ENCODE measurements at places on chromosomes 7 and 10. TPM values are rescaled to one million over a fixed set of nuclear protein-coding genes. Genes with fewer than 3 reads are reported as not detected.
A peak's percentile ranks its signal among the peaks of the same experiment; 100 is the strongest.

DNA sequence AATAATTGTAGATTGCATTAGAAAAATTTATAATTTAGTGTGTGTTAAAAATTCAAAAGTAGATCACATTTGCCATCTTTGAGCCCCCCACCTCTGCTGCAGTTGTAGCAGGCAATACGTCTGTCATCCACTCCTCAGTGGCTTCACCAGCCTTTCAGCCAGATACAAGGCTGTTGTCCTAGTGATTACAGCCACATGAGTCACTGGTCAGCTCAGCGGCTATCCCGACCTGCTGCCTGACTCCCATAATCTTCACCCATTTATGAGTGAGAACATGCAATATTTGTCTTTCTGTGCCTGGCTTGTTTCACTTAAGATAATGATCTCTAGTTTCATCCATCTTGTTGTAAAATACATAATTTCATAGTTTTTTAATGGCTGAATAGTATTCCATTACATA, 9.2 kb downstream of the OR2A5 start:
- DNase-seq = no peak

GRCh38 chr10:132833421-132834111, 47.6 kb upstream of the NKX6-2 start:
- DNase-seq = no peak

- no peak for DNase-seq
Observed at GRCh38 chr10:125158275-125158600, 2.1 kb downstream of the CTBP2 start.

GRCh38 chr10:80647173-80647833, 109.6 kb downstream of the SH2D4B start:
- no peak for DNase-seq

LIPJ gene
- 0.05 TPM for total RNA-seq

- no peak for DNase-seq
Observed at GRCh38 chr7:515628-516027, 4.0 kb downstream of the PDGFA start.

LDB3 gene
- total RNA-seq = not detected

NPFFR1 gene
- total RNA-seq = not detected

EVX1 gene
- not detected for total RNA-seq

DNA sequence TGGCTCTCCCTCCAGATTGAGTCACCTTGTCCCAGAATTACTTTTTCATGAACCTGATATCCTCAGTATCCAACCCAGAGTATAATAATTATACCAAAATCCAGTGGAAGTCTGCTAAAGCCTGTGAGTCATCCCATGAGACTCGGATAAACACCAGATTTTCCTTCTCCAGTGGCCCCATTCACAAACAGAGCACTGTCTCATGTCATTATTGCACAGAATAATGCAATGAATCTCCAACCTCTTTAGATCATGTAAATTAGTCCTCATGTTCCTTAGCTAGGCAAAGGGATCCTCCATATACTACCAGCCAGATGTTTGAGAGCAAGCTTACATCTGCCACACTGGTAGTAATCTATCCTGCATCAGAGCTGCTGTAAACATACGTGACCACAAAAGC, 89.0 kb downstream of the AMPH start:
- no peak for DNase-seq

GRCh38 chr10:125284875-125285597, 124.7 kb upstream of the CTBP2 start:
- DNase-seq = peak; percentile 11

- no peak for DNase-seq
Observed at GRCh38 chr10:10915215-10915614, 102.5 kb upstream of the CELF2 start.

- DNase-seq = peak; percentile 70
Observed at GRCh38 chr10:61140765-61141392, 196.9 kb upstream of the RHOBTB1 start.

DNAJC1 gene
- 61.6 TPM for total RNA-seq

GRCh38 chr10:22058201-22058600, 54.7 kb upstream of the DNAJC1 start:
- no peak for DNase-seq

LHFPL3 gene
- not detected for total RNA-seq

- DNase-seq = no peak
Observed at GRCh38 chr7:129780974-129781927, 169.7 kb downstream of the NRF1 start.

DNA sequence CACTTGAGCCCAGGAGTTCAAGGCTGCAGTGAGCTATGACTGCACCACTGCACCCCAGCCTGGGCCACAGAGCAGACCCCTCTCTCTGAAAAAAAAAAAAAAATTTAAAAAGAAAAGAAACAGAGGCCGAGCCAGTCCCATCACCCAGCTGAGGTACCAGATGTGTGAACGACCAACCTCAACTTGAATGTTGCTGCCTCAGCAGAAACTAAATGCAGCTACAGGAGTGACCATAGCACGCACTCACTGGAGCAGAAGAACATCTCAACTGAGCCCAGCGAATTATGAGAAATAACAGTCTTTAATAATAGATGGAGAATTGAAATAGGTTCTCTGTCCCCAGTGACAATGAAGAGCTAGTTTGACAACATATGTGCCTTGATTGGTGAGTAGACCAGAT, 53.1 kb upstream of the ST8SIA6 start:
- DNase-seq = no peak

C7orf25 gene
- total RNA-seq = 13.5 TPM

- DNase-seq = no peak
Observed at GRCh38 chr7:2028733-2029132, 204.0 kb downstream of the MAD1L1 start.

GRCh38 chr7:153935095-153935494, 117.1 kb upstream of the DPP6 start:
- DNase-seq = no peak

- DNase-seq = no peak
Observed at GRCh38 chr10:18450298-18450697, 201.1 kb downstream of the NSUN6 start.

HOXA11 gene
- total RNA-seq = 1.7 TPM

CLRN3 gene
- not detected for total RNA-seq

- DNase-seq = peak; percentile 91
Observed at GRCh38 chr10:6141296-6142151, 52.7 kb downstream of the RBM17 start.

GRCh38 chr7:107725138-107725740, 18.7 kb upstream of the CBLL1 start:
- DNase-seq = peak; percentile 57

DNA sequence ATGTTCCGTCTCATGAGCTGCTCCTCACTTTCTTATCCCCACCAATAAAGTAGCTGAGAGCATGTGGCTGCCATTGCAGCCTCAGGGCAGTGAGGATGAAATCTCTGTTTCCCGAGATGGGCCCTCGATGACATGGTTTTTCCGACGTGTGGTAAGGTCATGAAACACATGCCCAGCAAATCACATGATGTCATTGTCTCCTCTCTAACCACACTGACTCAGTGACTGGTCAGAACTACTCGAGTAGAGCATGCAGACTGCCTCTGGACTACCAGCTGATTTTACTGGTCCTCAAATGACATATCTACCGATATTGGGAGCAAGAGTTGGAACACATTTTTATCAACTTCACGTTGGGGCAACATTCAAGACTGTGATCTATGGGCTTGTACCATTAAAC, 786.1 kb downstream of the CNTNAP2 start:
- DNase-seq = no peak

DNA sequence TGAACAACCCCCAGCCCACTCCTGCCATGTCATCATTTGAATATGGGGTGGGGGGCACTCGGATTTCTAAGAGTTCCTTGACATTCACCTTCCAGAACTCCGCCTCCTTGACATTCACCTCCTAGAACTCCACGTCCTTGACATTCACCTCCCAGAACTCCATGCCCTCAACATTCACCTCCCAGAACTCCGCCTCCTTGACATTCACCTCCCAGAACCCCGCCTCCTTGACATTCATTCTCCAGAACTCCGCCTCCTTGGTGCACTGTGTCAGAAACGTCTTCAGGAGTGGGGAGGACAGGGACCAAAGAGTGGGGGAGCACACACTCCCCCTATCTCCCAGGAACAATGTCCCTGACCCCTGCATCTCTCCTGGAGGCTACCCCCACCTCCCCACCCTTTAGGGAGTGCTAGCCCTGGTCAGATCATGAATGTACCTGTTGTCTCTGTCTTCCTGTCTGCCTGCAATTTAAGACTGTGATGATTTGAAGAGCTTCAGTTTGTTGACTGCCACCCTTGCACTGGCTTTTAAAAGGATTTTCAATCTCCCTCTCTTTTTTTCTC, 110.1 kb downstream of the NPTX2 start:
- DNase-seq = no peak

SMKR1 gene
- 1.0 TPM for total RNA-seq

DNA sequence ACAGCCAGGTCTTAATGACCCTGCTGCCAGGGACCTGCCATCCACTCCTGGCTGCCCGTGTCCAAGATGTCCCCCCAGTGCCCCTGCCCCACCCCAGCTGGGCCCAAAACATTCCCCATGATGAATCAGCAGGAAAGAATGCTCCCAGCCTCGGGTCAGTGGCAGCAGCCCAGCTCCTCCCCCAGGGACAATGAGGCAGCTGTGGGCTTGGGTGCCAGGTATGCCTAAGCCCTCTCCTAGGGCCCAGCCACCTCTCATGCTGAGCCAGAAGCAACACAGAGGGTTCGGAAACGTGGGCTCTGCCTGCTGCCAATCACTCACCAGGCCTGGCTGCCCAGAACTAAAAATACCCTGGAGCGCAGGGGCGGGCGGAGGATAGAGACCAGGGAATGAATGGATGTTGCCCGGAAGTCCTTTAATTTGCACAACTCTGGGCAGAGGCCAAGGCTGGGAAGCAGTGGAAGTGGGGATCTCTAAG, 1.5 kb upstream of the LOXL4 start:
- DNase-seq = peak; percentile 91

IGF2BP3 gene
- total RNA-seq = 50.8 TPM

DNA sequence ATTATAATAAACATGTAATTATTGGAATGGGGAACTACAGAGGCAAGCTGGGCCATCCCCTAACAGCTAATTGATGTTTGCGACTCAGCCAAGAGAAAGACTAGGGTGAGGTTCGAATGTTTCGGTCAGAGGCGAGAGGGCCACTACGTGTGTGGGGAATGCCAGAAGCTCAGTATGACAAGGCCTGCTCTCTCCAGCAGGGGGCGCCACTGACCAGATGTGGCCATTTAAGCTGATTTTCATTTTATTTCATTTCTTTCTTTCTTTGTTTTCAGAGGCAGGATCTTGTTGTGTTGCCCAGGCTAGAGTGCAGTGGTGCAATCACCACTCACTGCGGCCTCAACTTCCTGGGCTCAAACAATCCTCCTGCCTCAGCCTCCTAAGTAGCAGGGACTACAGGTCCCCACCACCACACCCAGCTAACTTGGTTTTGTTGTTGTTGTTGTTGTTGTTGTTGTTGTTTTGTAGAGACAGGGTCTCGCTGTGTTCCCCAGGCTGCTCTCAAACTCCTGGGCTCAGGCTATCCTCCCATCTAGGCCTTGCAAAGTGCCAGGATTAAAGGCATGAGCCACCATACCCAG, 38.1 kb downstream of the TMEM130 start:
- peak; percentile 6 for DNase-seq

- no peak for DNase-seq
Observed at GRCh38 chr7:40597517-40597916, 462.7 kb downstream of the SUGCT start.
